ENCODE measurements at places on chromosomes 4 and X.

GRCh38 chr4:95676190-95676589 is 127.4 kb upstream of the UNC5C start:
- DNase-seq: no peak

DNA sequence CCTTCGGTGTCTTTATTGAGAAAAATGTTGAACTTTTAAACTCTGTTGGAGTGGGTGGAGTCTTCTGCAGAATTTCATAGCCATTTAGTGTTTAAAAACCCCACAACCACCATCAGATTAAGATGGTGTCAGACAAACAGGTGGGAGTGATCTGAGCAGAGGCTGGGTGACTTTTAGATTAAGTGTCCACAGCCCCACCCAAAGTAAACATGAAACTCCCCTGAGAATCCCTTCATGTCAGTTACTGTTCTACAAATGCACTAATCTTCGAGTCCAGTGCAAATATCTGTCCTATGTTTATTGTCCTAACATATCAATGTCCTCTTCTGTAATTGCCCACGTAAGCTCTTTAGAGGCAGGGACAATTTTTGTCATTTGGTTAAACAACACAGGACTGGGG is 175.6 kb upstream of the RBPJ start:
- no peak for DNase-seq

GRCh38 chrX:6299724-6300123 is 71.1 kb upstream of the NLGN4X start:
- DNase-seq: no peak

- DNase-seq: no peak
Observed at GRCh38 chr4:53128706-53129357, 237.0 kb downstream of the SCFD2 start.

DNA sequence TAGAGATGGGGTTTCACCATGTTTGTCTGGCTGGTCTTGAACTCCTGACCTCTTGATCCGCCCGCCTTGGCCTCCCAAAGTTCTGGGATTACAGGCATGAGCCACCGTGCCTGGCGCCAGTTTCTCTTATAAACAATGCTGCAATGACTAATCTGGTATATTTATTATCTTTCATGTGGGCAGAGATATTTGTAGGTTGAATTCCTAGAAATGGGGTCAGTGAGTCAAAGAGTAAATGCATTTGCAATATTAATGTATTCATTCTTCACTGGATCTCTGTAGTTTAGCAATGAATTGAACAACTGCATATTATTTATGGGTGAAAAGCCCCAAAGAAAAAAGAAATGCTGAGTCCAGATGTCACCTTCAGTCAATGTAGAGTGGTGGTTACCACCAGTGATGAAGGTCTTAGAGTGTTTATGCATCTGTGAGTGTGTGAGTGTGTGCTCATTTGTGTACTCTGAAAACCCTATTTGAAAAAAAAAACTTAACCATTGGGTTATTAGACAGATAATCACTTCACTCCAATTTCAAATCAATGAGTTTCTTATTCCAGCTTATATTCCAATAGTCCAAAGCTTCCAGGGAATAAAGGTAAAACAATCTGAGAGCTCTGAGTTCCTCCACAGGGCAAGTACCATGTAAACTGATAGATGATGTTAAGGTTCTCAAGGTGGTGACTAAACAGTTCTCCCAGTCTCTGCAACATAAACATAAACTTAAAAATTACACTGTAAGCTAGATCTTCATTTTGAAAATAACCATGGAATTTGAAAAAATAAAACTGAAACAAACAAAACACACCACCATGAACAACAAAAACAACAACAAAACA is 22.6 kb upstream of the CD38 start:
- no peak for DNase-seq

DNA sequence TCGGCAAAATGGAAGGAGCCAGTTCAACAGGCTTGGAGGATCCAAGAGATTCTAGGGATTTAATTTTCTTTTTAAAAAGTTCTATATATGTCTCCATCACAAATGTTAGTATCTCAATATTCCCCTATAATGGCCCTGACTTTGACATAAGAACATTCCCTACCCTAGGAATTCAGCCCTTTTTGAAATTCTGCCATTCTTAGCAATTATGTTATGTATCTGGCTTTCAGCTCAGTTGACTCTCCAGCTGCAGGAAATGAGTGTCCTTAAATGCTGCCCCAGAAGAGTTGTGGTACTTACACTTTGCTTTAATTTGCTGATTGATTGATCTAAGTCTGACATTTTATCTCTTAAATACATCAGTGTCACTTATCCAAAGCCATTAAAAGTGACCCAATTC is 1454.3 kb downstream of the FSTL5 start:
- DNase-seq: no peak

DNA sequence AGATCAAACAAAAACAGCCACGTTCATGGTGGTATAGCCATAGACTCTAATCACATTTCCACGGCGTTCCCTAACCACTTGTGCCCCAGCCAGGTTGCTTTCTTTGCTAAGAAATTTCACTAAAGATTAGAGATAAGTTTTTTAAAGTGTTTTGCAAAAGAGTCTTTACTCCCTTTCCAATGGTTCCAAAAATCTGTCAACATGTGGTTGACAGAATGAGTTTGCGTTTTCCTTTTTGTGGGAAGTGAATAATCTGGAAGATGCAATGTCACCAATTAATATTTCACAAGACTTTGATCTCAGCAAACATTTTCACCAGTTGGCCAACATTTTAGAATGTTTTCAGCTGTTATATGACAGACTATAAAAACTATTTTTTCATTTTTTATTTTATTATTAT is 35.3 kb downstream of the CXCL1 start:
- no peak for DNase-seq

DNA sequence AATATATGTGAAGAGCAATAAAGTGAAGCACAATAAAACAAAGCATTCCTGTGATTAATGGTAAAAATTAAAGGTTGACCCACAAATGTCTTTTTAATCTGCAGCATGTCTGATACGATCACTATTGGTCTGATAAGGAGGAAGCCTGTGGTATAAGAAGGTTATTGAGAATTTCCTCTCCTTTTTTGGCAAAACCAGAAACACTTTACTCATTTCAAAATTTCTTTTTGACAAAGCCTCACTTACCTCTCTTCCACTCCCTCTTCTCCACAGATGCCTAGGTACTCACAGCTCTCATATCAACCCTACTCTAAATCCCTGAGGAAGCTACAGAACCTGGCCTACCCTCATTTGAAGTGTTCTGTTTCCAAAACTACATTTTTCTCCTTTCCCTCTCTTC is 56.1 kb downstream of the TSPAN5 start:
- DNase-seq: no peak

DNA sequence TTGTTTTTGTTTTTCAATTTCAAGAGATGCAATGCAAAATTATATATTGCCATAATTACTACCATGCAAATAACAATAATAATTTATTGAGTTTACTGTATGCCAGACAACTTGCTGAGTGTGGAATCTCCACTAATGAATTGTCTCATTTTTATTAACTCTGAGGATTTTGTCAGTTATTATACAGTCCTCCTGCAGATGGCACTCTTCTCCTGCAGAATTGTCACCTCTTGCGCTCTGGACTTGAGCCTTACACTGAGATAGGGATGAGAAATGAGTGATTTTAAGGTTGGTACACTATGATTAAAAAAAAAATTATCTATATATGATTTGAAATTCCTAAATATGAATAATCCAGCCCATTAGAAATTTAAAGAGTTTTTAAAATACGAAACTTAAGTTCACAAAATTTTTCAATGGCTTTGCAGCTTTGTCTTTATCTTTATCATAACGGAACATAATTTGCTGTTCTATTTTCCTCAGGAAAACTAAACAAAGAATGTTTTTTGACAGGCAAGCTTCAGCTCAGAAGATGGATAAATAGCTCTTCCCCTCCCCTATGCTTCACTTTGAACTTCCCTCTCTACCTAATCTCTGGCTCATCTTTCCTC is 12.7 kb upstream of the PAQR3 start:
- peak; percentile 44 for DNase-seq

- peak; percentile 29 for DNase-seq
Observed at GRCh38 chr4:142353149-142353738, 492.9 kb downstream of the INPP4B start.

- DNase-seq: no peak
Observed at GRCh38 chr4:185357211-185357610, 38.5 kb downstream of the LRP2BP start.

DNA sequence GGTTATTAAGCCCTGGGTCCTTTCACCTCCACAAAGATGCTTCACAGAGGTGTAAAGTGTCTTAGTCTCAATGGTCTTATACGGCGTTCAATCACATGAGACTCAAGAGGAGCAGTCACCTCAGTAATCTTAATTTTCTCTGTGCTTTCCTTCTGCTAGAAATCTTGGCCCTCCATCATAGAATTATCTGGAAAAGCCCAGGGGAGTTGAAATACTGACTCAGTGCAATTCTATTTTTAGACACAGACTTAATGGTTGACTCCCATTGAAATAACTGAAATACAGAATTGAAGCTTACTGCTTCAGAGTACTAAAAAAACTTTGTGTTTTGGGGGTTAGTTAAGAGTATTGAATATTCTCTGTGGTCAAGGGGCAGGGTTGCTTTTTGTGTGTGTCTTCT is 94.5 kb upstream of the IL15 start:
- DNase-seq: no peak

DNA sequence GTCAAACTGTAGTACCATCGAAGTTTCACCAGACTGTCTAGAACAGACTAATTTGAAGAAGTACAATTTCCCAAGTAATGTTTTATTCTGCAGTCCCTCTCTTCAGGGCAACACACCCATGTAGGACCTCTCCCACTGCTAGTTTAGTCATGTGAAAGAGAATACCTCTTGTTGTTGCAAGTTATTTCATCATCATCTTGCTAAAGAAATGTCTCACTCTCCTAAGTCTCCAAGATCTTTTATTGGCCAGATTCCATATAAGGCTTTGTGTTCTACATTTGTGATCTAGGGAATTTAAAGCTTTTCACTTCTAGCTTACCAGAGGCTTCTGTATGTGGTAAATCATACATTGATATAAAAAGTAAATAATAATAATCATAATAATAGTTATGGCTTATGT is 745.3 kb upstream of the MAGEB2 start:
- DNase-seq: no peak

DNA sequence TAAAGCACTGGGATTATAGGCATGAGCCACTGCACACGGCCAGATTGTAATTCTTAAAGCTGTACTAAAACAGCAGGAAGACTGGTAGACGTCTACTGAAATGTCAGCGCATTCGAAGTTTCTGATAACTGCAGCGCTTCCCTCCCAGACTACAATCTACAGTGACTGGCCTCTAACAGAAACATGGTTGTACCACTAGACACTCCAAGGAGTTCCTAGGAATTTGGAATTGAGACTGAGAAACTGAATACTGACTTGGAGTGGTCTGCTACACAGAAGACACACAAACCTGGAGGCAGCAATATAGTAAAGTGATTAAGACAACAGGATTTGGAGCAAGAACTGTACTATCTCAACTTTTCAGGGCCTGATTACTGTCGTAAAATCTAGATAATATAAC is 937 bp downstream of the HELQ start:
- DNase-seq: no peak

DNA sequence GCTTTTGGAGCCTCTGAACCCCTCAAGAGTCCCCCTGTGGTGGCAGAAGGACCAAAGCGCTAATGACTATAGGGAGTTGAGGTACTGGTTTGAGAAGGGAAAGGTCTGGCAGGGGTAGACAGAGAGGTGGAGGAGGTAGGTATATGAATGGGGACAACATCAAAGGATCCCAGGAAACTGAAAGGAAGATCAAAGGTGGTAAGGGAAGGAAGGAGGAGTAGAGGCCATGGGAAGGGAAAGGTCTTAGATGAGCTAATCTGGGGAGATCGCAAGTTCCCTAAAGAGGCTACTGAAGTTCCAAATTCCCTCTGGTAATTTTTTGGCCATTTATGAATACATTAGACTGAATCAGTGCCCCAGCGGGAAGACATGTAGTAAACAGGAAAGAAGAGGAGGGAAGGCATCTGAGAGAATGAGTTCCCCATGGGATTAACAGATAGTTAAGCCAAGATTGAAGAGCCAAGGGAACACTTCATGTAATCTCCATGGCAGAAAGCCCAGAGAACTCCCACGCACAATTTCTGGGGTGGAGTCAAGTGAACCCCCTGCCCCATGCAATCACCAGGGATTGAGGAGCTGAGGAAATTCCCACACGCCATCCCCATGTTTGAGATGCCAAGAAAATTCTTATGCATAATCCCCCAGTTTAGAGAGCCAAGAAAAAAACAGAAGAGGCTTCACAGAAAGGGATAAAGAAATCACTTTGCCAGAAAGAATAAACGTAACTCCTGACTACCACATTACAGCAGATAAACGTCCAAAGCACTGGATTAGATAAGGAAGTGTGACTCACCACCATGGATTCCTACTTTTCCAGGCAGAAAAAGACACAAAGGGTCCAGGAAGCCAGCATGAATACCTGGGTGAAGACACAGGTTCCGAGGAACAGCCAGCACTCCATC is 25.8 kb downstream of the ZNF630 start:
- no peak for DNase-seq

DNA sequence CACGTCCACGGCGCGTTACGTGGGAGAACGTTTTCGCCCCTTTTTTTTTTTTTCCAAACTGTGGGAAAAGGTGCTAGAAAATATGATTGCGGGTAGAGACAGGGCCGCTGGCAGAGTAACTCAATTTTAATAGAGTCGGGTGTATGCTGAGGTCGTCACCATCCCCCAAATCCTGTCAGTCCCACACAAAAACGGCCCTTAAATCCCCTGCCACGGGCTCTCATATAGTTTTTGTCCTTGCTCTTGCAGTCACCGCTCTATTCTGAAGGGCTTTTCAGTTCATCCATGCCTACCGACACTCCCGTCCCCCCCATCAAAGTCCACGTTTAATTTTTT is 796 bp upstream of the MED14 start:
- DNase-seq: no peak

- DNase-seq: no peak
Observed at GRCh38 chrX:112085149-112085548, 2.6 kb upstream of the TRPC5 start.

GRCh38 chrX:117996918-117997480 is 119.6 kb downstream of the KLHL13 start:
- no peak for DNase-seq

DNA sequence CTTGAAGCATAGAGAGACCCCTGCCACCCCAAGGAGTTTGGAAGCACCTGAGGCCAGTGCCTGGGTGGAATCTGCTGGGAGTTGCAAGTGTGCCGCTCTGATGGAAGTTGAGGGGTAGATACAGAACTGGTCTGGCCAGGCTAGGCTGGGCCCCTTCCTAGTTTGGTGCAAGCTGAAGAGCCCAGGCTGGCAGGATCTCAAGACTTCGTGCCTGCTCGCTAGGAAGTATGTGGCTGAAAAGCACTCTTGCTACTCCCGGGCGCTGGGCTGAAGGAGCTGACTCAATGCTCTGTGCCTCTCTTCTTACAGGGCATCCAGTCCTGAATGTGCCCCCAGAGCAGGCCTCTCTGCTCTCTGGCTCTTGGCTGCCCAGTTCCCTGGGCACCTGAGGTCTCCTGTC is 51.7 kb upstream of the PJA1 start:
- DNase-seq: no peak

GRCh38 chr4:5802565-5802964 is 90.3 kb downstream of the CRMP1 start:
- DNase-seq: no peak

DNA sequence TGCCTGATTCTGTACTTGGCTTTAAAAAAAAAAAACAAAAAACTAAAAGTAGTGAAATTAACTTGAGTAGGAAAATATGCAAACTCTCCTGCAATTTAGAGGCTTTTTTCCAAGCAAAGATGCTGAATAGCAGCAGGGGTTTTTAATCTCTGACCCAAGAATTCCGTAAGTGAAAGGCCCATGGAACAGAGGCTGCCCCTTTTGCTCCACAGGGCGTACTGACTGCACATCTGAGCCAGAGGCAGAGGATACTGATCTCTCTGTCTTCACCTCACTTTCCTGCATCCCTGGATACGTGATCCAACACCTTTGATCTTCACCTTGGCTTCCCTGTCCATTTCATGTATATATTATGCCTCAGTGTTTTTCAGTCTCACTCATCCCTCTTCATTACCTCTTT is 3.9 kb downstream of the FAM149A start:
- DNase-seq: no peak
